ENCODE measurements at places on chromosomes 13 and 19.

DNA sequence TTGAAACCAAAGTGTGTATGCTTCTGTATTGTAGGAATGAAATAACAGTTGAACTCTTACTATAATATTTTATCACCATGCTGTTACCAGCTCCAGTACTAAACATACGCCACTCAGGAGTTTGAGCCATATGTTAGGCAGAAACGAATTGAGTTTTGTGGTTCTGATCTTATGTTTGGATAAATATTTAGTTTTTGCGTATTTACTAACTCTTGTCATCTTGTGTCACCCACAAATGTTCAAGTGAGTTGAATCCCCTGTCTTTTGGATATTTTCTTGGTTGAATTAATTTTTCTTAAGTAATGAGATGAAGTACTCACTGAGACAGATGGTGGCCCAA, 1.5 kb downstream of the FNDC3A start:
- DNase-seq: no peak

- no peak for DNase-seq
Observed at GRCh38 chr19:56403261-56403660, 871 bp upstream of the ZNF583 start.

DNA sequence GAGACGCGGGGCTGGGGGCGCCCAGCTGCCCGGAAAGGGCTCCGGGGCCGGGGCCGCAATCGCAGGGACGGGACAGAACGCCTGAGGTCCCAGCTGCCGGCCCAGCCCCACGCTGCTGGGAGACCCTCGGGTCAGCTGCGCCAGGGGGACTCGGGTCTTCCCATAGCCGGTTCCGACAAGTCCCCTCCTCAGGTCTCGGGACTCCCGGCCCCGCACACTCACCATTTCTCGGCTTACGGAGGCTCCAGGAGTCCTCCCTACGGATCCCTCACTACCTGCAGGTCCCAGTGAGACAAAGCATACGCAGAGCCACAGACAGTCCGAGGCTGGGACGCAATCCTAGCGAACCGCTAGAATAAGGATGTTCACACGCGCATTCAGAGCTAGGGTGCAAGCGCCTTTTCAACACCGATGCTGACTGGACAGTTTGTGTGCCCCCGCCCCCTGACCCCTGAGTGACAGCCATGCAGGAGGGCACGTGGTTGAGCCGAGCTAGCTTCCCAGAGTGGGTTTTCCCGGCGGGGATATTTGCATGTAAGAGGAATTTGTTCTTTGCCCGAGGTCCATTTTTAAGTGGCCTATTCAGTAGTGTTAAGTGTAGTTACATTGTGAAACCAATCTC, 13.6 kb downstream of the ZNF490 start:
- DNase-seq: peak; percentile 81

GRCh38 chr13:27988520-27988919, at the start of gene URAD:
Gene URAD (minus strand): TSS chr13:27988693. CDS start chr13:27988637, 56 bp downstream.
- no peak for DNase-seq

GRCh38 chr19:29016926-29017760, 195.8 kb downstream of the UQCRFS1 start:
- no peak for DNase-seq

DNA sequence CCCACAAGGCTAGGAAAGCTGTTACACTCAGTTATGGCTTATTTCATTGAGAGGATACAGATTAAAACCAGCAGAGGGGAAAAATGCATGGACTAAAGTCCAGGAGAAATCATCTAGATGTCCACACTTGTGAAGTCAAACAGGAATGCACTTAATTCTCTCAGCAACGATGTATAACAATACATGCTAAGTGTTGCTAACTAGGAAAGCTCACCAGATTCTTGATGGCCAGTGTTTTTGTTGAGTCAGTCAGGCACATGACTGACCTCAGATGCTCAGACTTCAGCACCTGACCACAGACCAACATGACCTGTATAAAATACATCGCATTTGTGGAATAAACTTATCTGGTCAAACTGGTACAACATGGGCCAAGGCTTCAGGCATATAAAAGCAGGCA, 470.2 kb upstream of the PRR20A start:
- DNase-seq: no peak

- DNase-seq: no peak
Observed at GRCh38 chr19:4130744-4131438, 7.0 kb upstream of the MAP2K2 start.

- no peak for DNase-seq
Observed at GRCh38 chr13:103531278-103531677, 465.1 kb upstream of the SLC10A2 start.

GRCh38 chr13:32829269-32829668, 187.0 kb upstream of the KL start:
- DNase-seq: no peak

DNA sequence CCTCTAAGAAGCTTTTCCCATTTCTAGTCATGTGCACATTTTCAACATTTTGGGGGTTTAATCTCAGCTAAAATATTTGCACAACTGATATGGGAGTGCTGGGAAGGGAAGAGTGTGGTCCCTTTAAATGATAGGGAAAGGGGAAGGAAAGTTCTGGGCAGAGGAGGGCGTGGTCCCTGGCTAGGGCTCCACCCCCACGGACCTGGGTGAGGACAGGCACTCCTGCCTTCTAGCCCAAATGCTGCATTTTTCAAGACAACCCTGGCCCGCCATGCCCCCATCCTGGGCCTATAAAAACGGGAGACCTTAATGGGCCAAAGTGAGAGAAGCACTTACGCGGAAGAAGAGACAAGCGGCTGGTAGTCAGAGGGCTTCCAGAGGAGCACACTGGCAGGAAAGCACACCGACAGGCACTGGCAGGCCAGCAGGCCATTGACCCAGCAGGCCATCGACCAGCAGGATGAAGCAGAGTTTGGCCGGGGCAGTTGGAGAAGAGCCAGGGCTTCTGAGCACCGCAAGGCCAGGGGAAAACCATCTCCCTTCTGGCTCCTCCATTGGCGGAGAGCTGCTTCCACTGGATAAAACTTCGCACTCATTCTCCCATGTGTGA, 266.7 kb downstream of the SPRY2 start:
- no peak for DNase-seq
